ENCODE measurements at places on chromosomes 7 and 10.
A peak's percentile ranks its signal among the peaks of the same experiment; 100 is the strongest.

DNA sequence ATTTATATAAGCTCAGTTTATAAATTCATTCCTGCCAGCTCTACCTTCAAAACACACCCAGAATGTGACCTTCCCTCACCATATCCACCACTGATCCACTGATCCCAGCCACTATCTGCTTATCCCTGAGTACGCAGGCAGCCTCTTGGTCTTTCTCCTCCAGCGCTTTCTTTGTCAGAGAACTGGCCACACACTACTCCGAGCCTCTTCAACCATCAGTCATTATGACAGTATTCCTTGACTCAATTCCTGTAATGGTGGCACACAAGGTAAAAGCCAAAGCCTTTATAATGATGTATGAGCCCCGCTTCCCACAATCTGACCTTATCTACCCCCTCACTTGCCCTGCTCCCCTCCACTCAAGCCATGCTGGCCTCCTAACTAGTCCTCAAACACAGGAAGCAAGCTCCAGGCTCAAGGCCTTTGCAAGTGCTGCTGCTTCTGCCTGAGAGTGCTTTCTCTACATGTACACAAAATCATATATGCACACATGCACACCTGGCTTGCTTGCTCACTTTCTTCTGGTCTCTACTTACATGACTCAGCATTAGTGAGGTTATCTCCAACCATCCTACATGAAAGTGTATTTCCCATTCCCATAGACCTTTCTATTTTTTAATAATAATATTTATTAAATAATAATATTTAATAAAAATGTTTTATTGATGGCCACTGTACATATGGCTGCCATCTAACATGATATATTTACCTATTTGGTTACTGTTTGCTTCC lies 150.4 kb upstream of the FEZF1 start:
- peak; percentile 66 for DNase-seq

- peak; percentile 62 for DNase-seq
Observed at GRCh38 chr7:66140924-66141323, 26.3 kb downstream of the CRCP start.

DNA sequence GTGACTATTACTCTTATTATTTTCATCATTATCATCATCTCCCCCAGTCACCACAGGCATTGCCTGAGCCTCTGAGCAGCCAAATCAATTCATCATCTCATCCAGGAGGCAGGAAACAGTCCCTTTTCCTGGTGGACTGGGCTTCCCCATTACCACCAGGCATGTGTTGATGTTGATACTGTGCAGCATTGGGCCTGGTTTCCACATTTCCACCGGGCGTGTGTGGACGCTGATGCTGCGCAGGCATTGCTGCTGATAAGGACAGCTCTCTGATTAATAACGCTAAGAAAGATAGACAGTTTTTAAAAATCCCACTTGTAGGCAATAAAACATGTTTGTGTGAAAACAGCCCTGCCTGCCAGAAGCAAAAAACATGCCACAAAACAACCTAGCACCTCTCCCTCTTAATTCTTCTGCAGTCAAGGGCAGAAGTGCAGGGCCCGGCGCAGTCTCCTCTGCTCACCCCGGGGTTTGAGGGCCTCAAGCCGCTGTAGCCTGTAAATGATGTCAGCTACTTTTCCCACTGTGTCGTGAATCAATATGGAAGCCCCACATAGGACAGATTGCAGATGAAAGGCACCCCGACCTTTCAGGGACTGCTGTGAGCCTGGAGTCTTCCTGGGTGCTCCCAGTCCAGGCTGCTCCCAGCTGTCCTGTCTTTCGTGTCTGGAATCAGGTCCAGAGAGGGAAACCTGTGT lies 216.0 kb downstream of the WDR37 start:
- DNase-seq = no peak

DNA sequence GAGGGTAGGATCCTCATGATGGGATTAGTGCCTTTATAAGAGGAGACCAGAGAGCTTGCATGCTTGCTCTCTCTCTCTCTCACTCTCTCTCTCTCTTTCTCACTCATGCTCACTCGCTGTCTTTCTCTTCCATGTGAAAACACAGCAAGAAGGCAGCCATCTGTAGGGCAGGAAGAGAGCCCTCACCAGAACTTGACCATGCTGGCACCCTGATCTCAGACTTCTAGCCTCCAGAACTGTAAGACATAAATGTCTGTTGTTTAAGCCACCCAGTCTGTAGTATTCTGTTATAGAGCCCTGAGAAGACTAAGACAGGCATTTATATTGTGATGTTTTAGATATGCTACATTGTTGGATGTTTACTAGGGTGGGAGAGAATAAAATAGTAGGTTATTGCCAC lies 43.4 kb upstream of the MTPN start:
- no peak for DNase-seq

DNA sequence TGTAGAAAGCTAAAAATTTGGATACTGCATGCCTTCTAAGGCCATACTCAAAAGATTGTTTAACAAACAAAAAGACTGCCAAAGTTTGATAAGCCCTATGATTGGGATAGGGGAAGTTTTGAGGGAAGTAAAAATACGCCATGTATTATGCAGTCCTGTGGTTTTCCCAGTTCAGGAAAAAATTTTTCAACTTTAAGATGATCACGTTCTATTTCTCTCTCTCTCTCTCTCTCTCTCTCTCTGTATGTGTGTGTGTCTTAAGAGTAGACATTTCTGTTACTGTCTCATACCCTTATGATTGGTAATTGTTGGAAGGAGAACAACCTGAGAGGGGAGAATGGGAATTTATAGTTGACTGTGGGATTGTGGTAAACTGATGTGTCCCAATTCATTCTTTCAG lies 69.1 kb upstream of the CYP26C1 start:
- DNase-seq = no peak

DNA sequence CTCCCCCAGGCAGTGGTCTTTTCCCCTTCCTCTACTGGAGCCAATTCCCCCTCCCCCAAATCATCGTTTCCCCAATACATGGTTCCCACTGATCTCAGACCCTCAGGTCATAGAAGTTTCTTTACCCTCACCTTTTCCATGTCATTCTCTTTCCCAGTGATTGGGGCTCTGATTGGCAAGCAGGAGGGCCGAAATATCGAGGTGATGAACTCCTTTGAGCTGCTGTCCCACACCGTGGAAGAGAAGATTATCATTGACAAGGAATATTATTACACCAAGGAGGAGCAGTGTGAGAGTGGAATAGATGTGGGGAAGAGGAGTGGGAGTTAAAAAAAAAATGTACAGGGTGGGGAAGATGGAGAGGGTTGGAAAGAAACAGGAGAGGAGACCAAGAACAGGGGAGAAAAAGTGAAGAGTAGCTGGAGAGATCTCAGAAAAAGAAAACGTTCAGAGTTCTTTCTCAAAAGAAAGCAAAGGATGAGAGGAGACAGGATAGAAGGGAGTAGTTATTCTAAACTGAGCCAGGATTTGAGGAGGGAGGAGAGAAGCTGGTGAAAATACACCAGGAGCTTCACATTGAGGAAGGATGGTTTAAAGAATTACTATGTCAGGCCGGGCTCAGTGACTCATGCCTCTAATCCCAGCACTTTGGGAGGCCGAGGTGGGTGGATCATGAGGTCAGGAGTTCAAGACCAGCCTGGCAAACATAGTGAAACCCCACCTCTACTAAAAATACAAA lies 858 bp downstream of the COPS6 start:
- no peak for DNase-seq

- no peak for DNase-seq
Observed at GRCh38 chr10:86929468-86930380, 27.7 kb downstream of the MMRN2 start.

GRCh38 chr10:122861711-122862161 lies 16.1 kb upstream of the CUZD1 start:
- no peak for DNase-seq

- no peak for DNase-seq
Observed at GRCh38 chr10:119242186-119242585, 34.8 kb downstream of the GRK5 start.

All from NCI-H2171 treated with DMSO at 0.1 percent for 48 hours (cell line).